Kidney tubule cell (primary cell): ENCODE measurements at places on chromosomes 1 and 21.

GRCh38 chr1:201261771-201262547, 21.3 kb upstream of the PKP1 start:
- DNase-seq = peak; percentile 83

- no peak for DNase-seq
Measured at GRCh38 chr1:49181033-49181432, 404.3 kb upstream of the BEND5 start.

DNA sequence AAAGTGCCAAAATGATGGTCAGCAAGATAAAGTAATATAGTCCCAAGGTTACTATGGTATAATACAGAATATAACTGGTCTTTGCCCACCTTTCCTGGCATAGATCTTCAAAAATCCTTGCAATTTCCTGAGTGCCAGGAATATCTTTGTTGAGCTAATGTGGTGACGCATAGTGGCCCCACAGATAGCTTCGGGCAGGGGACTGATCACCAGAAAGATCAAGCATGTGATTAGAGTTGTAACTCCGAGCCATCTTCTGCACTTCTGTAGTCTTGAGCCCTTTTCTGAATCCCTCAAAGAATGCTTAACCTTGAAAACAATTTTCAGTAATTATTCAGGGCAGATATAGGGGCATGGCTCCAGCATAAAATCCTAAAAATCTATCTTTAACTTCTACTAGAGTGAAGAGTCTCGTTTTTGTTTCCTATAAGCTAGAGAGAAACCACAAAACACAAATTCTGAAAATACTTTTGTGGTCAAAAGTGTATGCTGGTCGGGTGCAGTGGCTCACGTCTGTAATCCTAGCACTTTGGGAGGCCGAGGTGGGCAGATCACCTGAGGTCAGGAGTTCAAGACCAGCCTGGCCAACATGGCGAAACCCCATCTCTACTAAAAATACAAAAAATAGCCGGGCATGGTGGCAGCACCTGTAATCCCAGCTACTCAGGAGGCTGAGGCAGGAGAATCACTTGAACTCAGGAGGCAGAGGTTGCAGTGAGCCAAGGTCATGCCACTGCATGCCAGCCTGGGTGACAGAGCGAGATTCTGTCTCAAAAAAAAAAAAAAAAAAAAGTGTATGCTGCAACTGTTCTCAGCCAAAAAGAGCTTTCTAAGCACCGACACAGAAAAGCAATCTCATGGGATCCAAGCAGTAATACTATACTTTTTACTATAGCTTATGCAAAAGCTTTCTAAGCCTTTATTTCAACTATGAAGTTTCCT, 62.8 kb downstream of the NVL start:
- no peak for DNase-seq

GRCh38 chr1:212288615-212289014, 3.4 kb downstream of the PPP2R5A start:
- peak; percentile 63 for DNase-seq
